ENCODE measurements at places on chromosomes 6 and 20.

DNA sequence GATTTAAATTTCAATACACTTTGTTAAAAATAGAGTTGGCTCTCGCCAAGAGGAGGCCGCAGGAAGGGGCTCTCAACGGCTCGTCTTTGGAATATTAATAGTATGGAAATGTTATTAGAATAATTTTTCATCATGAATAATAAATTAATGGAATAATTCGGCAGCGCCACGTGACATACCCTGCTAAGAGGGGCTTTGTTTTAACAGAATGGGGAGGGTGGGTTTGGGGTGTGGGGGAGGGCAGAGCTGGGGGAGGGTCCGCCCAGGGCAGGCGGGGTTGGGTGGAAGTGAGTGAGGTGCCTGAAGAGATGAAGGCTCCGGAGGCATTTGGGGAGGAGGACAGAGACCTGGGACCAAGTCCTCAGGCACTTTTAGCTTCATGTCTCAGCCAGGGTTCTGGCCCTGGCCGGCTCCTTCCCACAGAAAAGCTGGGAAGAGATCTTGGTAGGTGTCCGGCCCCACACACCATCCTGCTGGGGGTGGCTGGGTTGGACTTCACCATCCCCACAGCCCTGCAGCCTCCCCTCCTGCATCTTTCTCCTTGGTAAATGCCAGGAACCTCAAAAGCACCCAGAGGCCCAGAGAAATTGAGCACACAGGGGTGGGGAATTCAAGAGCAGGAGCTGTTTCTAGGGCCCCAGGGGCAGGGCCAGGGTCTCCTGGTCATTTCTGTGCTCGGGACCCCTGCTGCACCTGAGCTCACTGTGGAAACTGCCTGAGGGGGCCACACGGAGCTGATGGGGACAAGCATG is 93.6 kb upstream of the BHLHE23 start:
- no peak for DNase-seq

- DNase-seq, result no peak
These were observed 1099.1 kb upstream of the ADGRB3 start for GRCh38 chr6:67535946-67536345.

DNA sequence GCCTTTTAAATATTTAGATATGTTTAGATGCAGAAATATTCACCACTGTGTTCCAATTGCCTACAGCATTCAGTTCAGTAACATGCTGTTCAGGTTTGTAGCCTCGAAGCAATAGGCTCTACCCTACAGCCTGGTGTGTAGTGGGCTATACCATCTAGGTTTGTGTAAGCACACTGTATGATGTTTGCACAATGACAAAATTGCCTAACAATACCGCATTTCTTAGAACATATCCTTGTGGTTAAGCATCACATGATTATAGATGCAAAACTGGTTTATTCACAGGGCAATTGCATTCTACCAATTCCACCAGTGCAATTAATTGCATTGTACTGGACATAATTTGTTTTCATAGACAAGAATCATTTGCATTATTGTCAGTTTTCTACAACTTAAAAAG is 7.9 kb upstream of the SLC22A16 start:
- DNase-seq, result peak; percentile 58

GRCh38 chr6:17156112-17156921 is 54.5 kb downstream of the STMND1 start:
- peak; percentile 48 for DNase-seq

- no peak for DNase-seq
These were observed 268.2 kb upstream of the SOX4 start for GRCh38 chr6:21325201-21325856.

DNA sequence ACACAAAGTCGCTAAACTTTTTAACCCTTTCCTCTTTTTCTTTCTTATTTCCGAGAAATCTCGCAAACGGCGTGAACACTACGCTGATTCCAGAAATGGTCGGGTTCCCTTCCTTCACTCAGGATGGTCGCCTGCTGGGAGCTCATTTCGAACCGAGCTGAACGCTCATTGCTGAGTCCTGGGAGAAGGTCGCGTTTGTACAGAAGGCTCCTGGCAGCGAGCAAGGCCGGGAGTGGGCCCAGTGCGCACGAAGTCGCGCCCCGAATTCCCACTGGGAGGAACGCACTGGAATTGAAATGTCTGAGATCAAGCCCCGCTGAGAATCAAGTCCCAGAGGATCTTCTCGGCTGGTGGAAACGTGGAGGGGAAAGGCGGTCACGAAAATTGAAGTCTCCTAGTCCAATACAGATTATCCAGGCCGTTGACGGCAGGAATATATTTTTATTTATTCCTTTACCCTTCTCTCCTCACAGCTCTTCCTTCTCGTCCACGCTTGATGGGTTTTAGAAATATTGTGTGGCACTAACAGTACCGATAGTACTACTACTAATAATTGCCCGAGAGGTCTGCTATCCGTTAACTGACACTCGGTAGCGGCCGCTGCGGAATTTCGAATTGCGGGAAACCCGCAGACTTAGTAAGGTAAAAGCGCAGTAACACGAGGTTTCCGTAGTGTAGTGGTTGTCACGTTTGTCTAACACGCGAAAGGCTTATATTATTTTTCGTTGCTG is 207.2 kb upstream of the ZNF184 start:
- DNase-seq, result no peak

DNA sequence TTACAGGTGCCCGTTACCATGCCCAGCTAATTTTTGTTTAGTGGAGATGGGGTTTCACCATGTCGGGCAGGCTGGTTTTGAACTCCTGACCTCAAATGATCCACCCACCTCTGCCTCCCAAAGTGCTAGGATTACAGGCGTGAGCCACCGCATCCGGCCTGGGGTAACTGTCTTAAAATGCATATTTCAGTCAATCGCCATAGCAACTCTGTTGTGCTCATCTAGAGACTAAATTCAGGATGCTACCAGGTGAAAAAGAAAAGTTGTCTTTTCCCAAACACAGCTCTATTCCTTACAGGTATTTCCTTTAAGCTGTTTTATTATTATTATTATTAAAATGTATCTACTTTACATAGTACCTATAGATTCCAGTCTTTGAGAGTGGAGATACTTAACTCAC is 66.6 kb downstream of the RNF182 start:
- no peak for DNase-seq

DNA sequence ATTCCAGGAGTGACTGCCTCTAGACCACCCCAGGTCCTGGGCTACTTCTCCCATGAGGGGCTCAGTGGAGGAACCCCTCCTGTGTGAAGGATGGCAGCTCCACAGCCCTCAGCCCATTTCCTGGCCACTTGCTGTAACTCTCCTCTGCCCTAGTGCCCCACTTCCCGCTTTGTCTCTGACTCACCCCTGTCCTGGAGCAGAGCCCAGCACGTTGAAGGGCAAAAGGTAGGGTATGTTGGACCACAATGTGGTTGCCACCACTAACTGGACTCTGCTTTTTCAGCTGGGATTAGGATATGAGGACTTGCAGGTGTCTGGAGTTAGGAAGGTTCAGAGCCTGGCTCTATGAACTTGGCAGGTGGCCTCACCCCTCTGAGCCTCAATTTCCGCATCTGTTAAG is 2.4 kb downstream of the MYBL2 start:
- no peak for DNase-seq

DNA sequence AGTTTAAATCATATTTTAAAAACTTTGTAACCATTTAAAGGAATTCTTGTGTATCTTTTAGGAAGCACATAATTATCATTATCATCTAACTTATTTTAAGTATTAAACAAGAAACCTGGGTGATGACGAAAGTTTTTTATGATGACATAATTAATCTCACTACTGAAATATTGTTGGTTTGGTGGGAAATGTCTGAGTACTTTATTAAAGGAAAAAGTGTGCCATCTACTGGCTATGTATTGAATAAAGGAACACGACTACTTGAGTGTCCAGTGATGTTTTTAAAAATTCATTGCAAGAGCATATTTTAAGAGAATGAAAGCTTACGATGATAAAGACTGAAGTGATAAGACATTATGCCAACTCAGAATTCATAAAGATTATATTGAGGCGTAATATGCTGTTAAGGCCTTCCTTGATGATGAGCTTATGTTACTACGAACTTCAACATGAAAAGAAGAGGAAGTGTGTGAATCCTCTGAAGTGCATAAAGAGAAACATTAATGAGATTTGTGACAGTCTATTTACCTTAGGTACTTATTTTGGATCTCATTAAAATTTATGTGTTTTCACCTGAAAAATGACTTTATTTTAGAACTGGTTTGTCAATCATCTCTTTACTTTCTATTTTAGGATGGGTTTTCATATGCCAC is 12.0 kb upstream of the TRMT11 start:
- no peak for DNase-seq

GRCh38 chr6:126199466-126199865 is 140.4 kb upstream of the CENPW start:
- no peak for DNase-seq

- DNase-seq, result no peak
These were observed 184.9 kb upstream of the TENT5A start for GRCh38 chr6:81937296-81937937.

- no peak for DNase-seq
These were observed 2.0 kb downstream of the LAMA5 start for GRCh38 chr20:62364911-62365736.

DNA sequence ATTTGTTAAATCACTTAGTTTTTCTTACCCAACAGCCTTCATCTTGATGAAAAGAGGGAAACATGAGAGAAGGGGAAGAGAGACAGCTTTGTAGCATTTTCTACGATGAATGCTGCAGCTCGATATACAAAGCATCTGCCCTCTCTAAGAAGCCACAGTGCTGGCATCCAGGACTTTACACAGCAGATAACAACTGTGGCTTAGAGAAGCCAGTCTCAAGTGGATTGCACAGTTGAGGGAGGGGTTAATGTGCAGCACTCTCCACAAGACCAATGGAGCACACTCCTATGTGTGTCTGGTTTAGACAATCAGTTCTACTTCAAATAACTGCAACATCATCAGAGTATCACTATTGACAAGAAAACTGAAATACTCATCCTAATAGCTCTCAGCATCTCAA is 5.8 kb downstream of the C6orf120 start:
- no peak for DNase-seq

DNA sequence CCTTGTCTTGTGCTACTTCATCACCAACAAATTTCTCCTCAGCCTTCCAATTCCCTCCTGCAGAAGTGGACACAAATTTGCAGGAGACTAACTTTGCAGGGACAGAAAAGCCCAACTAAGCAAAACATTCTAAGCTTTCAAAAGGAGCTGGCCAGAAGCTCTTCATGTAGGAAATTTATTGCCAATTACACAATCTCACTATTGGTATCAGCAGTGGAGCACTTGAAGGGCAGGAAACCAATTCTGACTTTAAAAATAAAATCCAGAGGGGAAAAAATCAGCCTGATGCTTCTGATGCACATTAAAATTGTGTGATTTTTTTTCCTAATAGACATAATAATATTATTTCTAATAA is 193.3 kb downstream of the LY86 start:
- DNase-seq, result no peak

GRCh38 chr6:6494677-6495076 is 93.8 kb upstream of the LY86 start:
- no peak for DNase-seq

GRCh38 chr6:158655569-158656450 is 6.0 kb downstream of the SYTL3 start:
- no peak for DNase-seq

GRCh38 chr6:85354761-85355618 is 94.9 kb upstream of the NT5E start:
- DNase-seq, result peak; percentile 54

All from foreskin melanocyte (primary cell).